MG63 (cell line): ENCODE measurements at places on chromosomes 1 and 21. TPM values are rescaled to one million over a fixed set of nuclear protein-coding genes. Genes with fewer than 3 reads are reported as not detected.

CSMD2 gene
- total RNA-seq = not detected in 2 replicates

COL8A2 gene
- 0.99 and 1.4 TPM in 2 replicates for total RNA-seq

TRIM46 gene
- not detected in 2 replicates for total RNA-seq

FAM177B gene
- total RNA-seq = not detected in 2 replicates

DNA sequence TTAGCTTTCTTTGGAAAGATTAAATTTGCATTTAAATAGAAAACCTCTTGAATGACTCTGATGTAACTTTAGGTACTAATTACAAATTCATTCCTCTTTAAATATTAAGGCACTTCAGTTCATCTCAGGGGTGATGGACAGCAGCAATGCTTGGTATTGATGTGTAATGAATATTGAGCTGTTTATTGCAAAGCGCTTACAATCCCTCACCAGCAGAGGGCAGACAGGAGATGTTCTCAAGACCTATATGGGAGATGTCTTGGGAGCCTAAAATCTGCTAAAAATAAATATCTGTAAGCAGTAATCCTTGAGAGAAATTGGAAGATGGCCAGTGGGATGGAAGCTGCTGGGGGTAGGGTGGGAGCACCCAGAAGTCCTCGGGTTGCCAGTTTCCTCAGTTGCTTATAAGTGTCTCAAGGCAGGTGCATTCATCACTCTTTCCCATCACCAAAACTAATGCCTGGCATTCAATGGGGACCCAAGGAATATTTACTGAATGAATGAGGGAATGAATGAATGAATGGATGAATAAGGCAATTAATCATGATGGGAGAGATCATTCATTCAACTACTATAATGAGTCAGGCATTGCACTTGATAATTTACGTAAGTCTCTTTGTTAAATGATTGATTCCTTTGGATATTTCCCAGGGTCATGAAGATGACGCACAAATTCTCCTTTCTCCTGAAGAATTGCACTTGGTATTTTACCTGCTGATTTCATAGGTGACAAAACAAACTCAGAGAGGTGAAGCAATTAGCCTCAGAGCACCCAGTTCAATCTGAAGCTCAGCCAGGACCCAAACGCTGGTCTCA, 2.3 kb downstream of the KLHDC8A start:
- DNase-seq = peak; percentile 55

DNA sequence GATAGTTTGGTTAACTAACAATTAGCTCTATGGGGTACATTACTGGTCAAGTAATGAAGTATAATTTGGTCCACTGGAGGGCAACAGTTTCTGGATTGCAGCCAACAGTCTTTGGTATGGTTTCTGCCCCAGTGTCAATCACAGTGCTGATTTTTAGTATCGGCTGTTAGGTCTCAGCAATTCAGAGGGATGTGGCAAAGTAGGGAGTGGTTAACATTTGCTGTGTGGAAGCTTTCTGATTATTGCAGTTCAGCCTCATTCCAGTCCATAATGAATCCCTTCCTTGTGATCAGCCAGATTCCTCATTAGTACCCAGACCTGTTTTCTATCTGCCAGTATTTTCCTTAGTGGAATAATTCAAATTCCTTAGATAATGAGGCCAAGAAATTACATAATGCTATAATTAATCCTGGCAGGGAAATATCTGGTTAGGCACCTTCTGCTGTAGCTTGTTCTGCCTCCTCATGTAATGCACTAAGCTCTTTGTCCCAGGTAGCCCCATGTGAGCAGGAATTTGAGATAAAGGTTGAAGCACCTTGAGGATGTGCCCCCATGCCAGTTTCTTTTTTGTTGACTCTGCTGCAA, 14.0 kb downstream of the F3 start:
- no peak for DNase-seq

GRCh38 chr1:56074007-56074651, 505.2 kb downstream of the PLPP3 start:
- peak; percentile 92 for DNase-seq

DNA sequence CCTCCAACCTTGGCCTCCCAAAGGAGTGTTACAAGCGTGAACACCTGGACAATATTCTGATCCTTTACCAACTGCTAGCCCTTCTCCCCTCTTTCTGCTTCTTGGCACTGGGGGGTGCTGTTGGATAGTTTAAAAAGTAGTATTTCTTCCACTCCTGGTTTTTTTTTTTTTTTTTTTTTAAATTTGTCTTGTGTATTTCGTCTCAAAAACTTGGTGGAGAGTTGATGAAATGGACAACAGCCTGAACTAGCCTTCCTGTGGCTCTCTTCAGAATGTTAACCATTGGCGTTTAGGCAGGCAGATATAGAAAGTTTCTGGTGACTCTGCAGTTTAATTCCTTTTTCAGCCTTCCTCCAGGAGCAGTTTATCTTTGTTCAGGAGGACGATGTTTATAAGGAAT, 69.7 kb upstream of the USP24 start:
- DNase-seq = no peak

GRCh38 chr1:166282391-166283137, 115.8 kb upstream of the FAM78B start:
- DNase-seq = no peak

GRCh38 chr1:26775666-26776065, 12.1 kb upstream of the PIGV start:
- peak; percentile 49 for DNase-seq

- no peak for DNase-seq
These were observed 43.2 kb downstream of the ZYG11B start for GRCh38 chr1:52769346-52770033.

GRCh38 chr1:209607102-209607794, 23.7 kb downstream of the CAMK1G start:
- peak; percentile 52 for DNase-seq

- DNase-seq = peak; percentile 41
These were observed 36.4 kb upstream of the ETS2 start for GRCh38 chr21:38769191-38769780.

DNA sequence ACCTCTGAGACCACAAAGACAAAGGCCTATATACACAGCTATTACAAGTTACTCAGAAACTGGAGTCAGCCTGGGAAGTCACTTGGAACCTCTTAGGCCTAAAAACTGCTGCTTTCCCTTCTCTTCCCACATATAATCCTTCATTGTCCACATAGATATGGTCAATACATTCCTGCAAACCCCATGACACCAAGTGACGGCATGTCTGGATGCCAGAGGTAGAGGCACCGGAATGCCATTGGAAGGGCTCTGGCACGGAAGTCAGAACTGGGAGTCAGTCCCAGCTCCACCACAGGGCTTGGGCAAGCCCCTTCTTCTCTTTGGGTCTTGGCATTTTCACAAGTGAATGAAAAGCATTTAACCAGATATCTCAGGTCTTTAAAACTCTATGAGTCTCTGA, 204.7 kb downstream of the MATN1 start:
- DNase-seq = no peak

DNA sequence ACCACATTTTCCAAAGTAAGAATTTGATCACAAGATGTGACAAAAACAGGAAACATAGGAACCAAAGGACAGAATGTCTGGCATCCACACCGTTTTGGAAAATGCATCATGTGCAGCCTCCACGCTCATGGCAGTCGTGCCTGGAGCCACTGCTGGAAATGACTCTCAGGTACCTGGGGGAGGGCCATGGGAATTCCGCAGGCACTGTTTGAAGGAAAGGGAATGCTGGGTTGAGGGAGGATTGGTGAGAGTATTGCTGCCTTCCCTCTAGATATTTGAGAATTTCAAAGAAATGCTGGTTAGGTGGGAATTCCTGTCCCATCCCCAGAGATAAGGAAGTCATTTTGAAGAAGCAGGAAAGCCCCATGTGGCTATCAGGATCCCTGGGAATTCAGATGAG, 10.8 kb downstream of the SLAMF1 start:
- no peak for DNase-seq
